ENCODE measurements at places on chromosomes 16 and 17.

GRCh38 chr16:54268340-54268739, 18.2 kb downstream of the IRX3 start:
- DNase-seq = no peak

DNA sequence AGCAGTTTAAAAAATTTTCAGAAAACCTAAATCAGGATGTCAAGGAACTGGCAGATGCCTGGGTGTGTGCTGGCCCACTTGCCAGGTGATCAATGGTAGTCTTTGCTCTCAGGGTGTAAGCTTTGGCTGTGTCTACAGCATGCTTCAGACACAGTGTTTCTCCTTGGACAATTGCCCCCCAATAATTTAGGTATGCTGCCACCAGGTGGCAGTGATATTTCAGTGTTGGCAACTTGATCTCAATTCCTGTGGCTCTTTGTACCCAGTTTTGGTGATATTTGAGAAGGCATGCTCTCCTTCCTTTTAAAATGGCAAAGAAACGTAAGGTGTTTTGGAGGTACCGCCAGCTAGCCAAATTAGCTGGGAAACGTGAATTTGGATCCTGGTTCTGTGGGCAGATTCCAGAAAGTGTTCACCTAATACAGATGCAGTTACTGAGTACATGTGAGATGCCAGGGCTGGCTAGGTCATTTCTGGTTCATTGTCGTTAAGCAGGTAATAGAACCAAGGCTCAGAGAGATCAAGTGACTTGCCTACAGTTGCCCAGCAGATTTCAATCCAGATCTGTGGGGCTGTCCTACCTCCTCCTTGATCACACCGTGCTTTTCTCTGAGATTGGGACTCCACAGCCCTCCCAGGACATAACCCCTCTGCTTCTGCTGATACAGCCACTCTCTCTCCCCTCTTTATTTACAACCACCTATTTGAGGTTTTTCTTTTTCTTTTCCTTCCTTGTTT, 155.6 kb upstream of the PLCG2 start:
- no peak for DNase-seq

DNA sequence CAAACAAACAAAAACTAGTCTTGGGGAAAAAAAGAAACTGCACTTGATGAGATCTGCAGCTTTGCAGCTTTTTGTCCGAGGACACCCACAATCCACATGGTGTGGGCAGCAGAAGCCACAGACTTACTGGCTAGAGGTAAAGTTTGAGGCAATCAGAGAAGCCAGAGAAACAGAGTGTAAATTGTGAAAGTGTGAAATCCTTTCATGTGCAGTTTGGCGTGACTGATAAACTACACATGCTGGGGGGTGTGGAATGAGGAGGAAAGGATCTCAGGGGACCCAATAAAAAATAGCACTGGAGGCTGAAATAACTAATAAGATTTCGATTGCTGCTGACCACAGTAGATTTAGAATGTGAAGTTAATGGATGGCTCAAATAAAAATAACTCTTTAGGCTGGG, 42.4 kb upstream of the HOXB13 start:
- no peak for DNase-seq

DNA sequence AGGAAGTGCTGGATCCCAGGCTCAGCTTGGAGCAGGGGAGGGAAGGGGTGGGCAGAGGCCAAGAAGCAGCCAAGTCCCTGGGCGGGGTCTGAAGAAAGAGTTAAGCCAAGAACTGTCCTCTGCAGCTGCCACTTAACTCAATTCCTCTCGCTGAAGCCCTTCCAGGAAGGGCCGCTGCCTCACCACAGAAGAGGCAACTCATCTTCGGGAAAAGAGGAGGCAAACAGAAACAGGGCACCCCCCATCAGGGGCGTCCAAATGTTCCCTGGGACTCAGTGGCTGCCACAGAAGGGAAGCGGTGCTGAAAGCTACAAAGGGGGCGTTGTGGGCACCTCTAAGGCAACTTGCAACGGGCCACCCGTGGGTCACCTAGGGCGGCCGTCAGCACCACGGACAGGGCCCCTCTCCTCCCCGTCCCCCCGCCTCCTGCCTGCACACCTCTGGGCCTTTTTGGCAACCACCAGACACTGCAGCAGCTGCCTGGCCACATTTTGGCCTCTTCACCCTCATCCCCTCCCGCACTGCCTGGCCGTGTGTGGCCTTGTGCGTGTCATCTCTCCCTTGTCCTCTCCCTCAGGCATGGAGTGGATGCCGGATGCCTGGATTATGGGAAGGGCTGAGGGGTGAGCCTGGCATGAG, 2.5 kb downstream of the TLCD3B start:
- no peak for DNase-seq

- DNase-seq = no peak
Observed at GRCh38 chr17:15965528-15965927, 20.6 kb downstream of the ADORA2B start.

GRCh38 chr17:65527857-65528591, 33.4 kb downstream of the AXIN2 start:
- DNase-seq = no peak

DNA sequence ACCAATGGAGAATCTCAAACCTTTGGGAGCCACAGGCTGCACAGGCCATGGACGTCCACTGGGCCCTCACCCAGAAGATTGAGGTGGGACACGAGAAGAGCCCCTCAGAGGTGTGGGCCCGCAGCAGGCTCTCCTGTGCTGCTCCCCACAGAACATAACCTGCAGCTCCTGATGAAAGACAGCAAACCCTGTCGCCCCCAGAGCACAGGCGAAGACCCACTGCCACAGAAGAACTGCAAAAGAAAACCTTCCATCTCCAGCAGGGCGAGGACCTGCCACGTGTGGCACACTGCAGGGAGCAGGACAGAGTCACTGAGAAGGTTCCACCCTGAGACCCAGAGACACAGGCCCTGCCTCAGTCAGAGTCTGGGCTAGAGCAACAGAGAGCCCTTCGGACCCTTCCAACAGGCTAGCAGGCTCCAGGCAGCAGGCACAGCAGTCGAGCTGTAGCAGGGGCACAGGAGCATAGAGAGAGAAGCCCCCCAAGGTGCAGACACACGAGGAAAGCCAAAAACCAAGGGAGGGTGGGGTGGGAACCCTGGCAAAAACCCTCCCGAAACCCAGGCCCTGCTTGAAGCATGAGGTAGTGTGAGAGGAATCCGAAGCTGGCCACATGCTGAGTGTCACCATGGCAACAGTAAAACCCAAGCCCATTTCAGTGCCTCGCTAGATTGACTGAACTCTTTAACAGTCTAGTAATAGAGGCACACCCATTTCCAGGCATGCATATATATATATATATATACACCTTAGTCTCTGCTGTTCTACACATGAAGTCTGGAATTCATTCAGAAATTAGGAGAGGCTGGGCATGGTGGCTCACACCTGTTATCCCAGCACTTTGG, 60.0 kb upstream of the CHMP6 start:
- no peak for DNase-seq

GRCh38 chr16:56944954-56945839, 13.3 kb downstream of the HERPUD1 start:
- no peak for DNase-seq

DNA sequence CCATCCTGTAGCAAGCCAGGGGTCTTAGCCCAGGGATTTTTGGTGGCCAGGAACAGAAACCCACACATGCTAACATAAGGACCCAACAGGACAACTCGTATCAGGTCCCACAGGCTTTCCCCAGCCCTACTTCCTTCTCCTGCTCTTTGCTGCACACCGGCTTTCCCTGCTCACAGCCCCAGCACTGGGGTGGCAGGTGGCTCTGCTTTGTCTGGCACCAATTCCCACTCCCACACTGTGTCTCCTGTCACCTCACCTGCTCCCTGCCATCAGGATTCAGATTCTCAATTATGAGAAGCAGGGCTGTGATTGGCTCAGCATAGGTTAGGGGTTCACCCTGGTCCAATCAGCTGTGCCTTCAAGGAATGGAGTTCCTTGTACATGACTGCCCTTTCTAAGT, 94.1 kb downstream of the TMEM132E start:
- no peak for DNase-seq

GRCh38 chr16:1678500-1679098, 520 bp downstream of the JPT2 start:
- no peak for DNase-seq

DNA sequence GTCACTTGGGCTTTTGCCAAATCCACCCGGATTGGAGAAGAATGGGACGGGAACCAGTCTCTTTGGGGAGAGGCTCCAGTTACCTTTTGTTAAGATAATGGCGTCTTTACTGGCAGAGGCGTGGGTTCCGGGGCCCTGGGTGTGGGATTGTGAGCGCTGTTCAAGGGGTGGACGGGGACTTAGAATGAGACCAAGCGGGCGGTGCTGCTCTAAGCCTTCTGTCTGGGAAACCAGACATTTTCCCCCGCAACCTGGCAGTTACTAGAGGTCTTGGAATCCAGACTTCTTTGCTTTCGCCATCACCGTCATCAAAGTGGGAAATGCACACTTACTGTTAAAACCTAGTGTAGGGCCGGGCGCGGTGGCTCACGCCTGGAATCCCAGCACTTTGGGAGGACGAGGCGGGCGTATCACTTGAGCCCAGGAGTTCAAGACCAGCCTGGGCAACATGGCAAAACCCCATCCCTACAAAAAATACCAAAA, 706 bp downstream of the TEN1 start:
- DNase-seq = no peak

DNA sequence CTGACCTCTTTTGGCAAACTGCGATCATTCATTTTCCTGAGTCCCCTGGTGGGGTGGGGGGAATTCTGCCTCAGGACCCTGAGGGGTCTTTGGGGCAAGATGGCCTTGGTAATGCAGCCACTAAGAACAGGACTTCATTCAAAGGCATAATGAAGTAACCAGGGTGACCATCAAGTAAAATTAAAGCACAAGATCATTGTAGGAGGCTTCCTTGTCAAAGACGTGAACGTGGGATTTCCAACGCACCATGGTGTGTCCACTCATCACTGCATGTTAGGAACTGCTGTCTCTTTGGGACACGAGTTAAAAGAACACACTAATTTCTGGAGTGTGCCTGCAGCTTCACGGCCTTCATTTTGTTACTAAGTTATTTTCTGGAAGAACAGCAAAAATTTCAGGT, 51.3 kb downstream of the NDE1 start:
- no peak for DNase-seq

DNA sequence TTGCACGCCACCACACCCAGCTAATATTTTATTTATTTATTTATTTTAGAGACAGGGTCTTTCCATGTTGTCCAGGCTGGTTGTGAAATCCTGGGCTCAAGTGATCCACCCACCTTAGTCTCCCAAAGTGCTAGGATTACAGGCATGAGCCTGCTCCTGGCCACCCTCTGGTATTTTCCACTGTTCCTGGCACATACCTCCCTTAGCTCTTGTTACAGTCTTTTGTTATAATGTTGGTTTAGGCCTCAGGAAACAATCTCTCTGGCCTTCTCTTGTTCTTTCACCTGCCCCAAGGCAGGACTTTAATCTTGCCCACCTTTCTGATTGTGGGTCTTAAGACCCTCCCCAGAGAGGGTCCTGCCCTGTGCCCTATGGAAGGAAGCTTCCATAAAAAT, 3.6 kb upstream of the CYTH1 start:
- DNase-seq = no peak

GRCh38 chr17:63698381-63698885, 1.5 kb downstream of the LIMD2 start:
- DNase-seq = no peak

GRCh38 chr16:67648088-67648763, 3.3 kb downstream of the CARMIL2 start:
- DNase-seq = no peak

DNA sequence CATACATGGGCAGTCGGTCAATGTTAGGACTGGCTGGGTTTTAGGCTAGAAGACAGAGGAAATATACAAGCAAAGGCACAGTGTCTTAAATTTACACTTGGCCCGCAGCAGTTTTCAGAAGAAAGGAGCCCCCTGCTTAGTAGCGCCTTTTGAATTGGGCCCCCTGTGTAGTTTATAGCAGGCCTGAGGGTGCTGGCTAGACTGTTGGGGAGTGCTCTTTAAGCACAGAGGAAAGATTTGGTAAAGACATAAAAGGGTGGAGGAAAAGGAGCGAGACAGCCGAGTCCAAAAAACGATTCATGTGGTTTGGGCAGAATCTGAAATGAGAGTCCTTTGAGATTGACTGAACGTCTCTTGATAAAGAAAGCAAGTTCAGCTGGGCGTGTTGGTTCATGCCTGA, 10.6 kb downstream of the RMI2 start:
- DNase-seq = no peak
